ENCODE measurements at places on chromosomes 3 and 15.
A peak's percentile ranks its signal among the peaks of the same experiment; 100 is the strongest.

- no peak for DNase-seq
Measured at GRCh38 chr3:62421207-62421606, 47.9 kb upstream of the FEZF2 start.

GRCh38 chr3:172402892-172403643, 45.2 kb downstream of the GHSR start:
- DNase-seq: no peak

DNA sequence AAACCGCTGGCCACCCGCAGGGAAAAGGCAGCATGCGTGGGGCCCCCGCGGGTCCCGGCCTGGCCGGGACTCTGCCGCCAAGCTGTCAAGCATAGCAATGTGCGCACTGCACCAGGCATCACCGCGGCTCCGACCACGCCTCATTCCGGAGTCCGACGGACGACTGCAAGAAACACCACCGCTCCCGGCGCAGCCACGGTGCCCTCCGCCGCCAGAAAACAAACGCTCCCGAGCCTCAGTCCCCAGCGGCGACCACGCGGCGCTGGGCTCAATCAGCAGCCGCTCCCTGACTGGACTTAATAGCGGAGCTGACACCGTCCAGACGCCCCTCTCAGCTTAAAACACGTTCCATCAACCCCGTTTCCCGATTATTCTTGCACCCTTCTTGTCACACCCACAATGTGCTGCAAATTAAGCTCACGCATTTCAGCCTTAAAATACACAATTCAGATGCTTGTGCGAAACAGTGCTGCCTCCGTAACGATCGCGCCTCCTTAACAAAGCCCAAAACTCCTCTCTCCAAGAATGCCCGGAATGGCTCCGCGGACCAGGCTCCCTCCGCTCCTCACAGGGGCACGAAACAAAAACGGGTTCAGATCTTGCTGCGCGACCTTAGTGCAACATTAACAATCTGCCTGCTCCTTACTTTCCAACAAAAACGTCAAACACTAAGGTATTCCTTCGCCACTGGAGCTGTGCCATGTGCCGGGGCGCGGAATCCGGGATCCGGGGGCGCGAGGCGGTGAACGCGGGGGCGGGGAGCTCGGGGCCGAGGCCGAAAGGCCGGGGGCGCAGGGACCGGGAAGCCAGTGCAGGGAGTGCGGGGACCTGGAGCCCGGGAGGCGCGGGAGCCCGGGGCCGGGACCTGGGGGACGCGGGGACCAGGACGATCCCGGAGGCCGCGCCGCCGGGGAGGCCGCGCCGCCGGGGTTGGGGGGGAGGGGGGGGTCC, 655 bp downstream of the CYFIP1 start:
- peak; percentile 36 for DNase-seq

DNA sequence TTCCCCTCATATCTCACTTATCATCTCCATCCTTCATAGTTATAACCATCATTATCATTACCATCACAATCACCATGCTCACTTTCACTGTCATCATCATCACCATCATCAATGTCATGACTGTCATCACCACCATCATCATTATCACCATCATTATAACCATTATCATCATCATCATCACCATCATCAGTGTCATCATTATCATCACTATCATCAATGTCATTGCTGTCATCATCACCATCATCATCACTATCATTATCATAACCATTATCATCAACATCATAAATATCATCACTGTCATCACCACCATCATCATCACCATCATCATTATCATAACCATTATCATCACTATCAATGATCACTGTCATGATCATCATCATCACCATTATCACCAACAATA, 44.1 kb downstream of the SSUH2 start:
- no peak for DNase-seq

GRCh38 chr3:67463656-67464055, 190.8 kb downstream of the SUCLG2 start:
- DNase-seq: no peak

- DNase-seq: no peak
Measured at GRCh38 chr15:67067930-67068551, 2.6 kb downstream of the SMAD3 start.

DNA sequence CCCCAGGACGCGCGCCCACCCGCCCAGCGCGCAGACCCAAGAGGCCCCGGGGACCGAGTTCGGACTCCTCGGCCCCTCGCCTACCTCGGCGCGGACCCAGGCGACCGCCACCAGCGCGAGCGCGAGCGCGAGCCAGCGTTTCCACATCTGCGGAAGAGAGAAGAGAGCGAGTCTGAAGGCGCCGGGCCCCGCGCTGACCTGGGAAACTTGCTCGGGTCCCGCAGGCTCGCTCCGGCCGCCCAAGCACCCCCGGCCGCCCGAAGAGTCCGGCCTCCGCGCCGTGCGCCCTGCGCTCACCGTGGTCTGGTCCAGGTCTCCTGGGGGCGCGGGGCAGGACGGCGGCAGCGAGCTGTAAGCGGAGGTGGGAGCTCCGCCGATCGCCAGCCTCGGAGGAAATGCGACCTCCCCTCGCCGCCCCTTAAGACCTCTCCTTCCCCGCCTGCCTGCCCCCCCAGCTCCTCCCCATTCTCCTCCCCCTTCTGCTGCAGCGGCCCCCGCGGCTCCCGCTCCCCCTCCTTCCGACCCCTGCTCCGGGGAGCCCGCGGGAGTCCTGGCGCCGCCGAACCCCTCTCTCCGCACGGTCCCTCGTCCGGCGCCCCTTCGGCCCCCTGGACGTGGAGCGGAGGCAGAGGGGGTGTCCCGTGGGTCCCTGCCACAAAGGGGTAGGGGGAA, at the start of gene FSTL1:
FSTL1 (minus strand) TSS at position 393 of the 672 bp plus-strand sequence; CDS start at position 147, 246 bp downstream.
- no peak for DNase-seq

- no peak for DNase-seq
Measured at GRCh38 chr3:42742259-42742658, 30.8 kb downstream of the CCDC13 start.

DNA sequence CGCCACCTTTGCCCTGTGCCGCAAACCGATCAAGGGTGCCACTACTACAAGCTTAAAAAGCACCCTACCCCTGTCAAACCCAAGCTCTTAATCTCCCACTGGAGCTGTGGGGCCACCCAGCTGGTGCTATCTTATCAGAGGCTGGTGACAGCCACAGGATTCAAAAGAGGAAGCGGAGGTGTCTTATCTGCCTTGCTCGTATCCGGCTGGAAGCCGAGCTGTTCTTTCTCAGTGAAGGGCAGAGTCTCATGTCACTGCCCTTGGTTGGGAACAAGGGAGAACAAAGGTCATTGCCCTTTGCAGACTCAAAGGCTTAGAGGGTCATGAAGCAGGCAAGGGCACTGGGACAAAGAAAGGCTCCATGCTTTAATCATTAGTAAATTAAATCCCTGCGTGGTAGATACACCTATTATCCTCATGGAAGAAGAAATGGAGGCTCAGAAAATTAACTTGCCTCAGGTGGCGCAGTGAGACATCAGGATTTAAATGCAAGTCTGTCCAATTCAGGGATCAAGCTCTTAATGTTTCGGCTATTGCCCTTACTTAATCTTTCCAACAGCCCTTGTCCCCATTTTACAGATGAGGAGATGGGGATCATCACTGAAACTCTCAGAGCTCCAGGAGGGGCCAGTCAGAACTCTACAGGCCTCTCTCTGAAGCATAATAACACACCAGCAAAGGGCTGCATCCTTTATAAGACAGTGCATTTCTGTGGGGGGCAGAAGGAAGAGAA, 360.0 kb upstream of the PROK2 start:
- DNase-seq: no peak

Data from bronchial epithelial cell (primary cell).